Activated T-helper 2 cell treated with anti-CD3 and anti-CD28 coated beads, Interferon-gamma antibody, Interleukin-2, Interleukin-4, amounts not matched to agents 10 μg/mL and 5 μg/mL and 100 μg/mL, durations not matched to agents 14 hours and 24 hours and 36 hours (primary cell): ENCODE measurements at places on chromosomes 6 and 20.
A peak's percentile ranks its signal among the peaks of the same experiment; 100 is the strongest.

- peak overlapping the region; percentile 95 for H3K27ac ChIP-seq
- H3K36me3 ChIP-seq = peaks cover 60% of the 10 kb centered on the region
- peaks cover 23% of the 10 kb centered on the region for H3K4me1 ChIP-seq
- DNase-seq = peak; percentile 41
- H3K4me3 ChIP-seq = peak overlapping the region; percentile 54
- no peaks in the 10 kb centered on the region for H3K27me3 ChIP-seq
These were observed 43.7 kb upstream of the MAP7 start for GRCh38 chr6:136593748-136594490.

DNA sequence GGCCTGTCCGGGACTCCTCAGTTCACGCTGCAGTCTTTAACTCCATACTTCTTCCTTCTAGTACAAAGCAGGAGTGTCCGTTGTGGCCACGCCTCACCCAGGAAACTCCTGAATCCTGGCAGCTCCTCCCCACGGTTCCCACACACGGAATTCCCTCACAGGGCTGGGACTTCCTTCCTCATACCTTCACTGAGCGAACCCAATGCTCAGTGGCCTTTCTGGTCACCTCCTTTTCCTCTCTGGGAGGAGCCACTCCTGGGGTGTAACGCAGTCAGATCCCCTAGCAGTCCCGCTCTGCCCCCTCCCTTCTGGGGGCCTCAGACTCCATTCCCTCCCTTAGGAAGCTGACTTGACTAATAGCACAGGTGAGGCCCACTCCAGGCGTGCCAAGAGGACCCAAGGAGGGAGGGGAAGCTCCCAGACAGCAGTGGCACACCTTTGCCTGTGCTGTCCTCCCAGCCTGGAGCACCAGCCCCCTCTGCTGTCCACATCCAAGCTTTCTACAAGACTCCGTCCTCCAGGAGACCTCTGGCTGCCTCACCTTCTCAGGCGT is at the start of gene SLC52A3:
SLC52A3 (minus strand) TSS at position 75 of the 553 bp plus-strand sequence. CDS start 2,726 bp downstream, outside the sequence.
- H3K4me1 ChIP-seq = no peaks in the 10 kb centered on the region
- no peak within 1 kb of the TSS for H3K27ac ChIP-seq
- no peak within 1 kb of the TSS for H3K4me3 ChIP-seq

DNA sequence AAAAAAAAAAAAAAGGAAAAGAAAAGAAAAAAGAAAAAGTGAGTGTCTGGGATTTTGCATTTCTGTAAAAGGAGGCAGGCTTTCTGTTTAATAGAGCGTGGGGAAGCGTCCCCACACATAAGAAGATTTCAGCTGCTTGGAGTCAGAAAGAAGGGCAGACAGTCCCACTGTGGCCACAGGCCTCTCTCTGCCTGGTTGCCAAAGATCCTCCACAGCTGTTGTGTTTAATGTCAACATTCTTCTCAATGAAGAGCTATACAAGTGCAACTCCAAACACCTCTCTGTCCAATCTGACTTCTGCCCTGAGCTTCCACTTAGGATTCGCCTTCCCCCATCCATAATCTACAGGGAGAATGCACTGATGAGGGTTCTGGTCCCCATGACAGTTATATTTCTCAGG is 64.3 kb upstream of the MLN start:
- no peak for DNase-seq
- no peaks in the 10 kb centered on the region for H3K36me3 ChIP-seq
- no peak overlapping the region for H3K4me3 ChIP-seq
- H3K27me3 ChIP-seq = peaks cover 35% of the 10 kb centered on the region
- peaks cover 5% of the 10 kb centered on the region for H3K4me1 ChIP-seq

GRCh38 chr6:170025935-170026750 is 264.7 kb downstream of the DLL1 start:
- DNase-seq = no peak
- H3K36me3 ChIP-seq = no peaks in the 10 kb centered on the region
- H3K27me3 ChIP-seq = peaks cover 11% of the 10 kb centered on the region
- no peak overlapping the region for H3K27ac ChIP-seq
- H3K4me3 ChIP-seq = no peak overlapping the region
- no peaks in the 10 kb centered on the region for H3K4me1 ChIP-seq

- no peak for DNase-seq
- H3K27me3 ChIP-seq = no peaks in the 10 kb centered on the region
- H3K4me1 ChIP-seq = peaks cover 31% of the 10 kb centered on the region
- H3K4me3 ChIP-seq = no peak overlapping the region
- no peak overlapping the region for H3K27ac ChIP-seq
These were observed 64.2 kb upstream of the BTN3A2 start for GRCh38 chr6:26300828-26301227.

DNA sequence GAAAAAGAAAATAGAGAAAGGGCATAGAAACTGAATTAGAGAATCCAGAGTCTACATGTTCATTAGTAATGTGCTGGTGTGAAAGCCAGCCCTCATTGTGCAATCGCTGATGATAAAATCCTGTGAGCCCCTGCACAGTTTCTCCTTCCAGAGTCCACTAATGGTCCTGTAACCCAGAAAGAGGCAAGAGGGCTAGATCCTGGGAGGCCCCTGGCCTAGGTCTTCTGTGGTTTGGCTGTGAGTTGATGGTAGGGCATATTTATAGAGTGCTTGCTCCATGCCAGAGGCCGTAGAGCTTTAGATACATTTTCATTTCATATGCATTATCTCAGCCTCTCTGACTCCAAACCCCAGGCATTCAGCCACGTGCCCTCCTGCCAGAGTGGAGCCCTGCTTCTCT is 94.9 kb upstream of the MTHFD1L start:
- no peak overlapping the region for H3K4me3 ChIP-seq
- DNase-seq = no peak
- H3K27me3 ChIP-seq = peaks cover 1% of the 10 kb centered on the region
- no peaks in the 10 kb centered on the region for H3K36me3 ChIP-seq

DNA sequence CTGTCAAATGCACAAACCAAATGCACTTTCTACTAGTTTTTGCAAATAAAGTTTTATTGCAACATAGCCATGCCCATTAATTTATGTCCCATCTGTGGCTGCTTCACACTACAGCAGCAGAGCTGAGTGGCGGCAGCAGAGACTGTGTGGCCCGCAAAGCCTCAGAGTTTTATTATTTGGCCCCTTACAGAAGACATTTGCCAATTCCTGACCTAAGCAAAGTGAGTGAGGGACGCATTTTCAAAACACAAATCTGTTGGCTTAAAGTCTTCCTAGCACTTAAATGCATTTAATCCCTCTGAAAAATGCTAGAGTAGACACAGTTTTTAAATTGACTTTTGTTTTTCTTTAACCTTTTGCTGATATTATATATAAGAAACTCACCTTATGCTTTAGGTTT is 126.4 kb downstream of the PHACTR3 start:
- DNase-seq = no peak
- H3K4me1 ChIP-seq = no peaks in the 10 kb centered on the region
- no peak overlapping the region for H3K27ac ChIP-seq
- no peaks in the 10 kb centered on the region for H3K36me3 ChIP-seq
- no peaks in the 10 kb centered on the region for H3K27me3 ChIP-seq
- H3K4me3 ChIP-seq = no peak overlapping the region

GRCh38 chr6:105492706-105493673 is 90.1 kb upstream of the PREP start:
- no peak overlapping the region for H3K4me3 ChIP-seq
- no peak for DNase-seq
- H3K27ac ChIP-seq = peak overlapping the region; percentile 38
- peaks cover 30% of the 10 kb centered on the region for H3K4me1 ChIP-seq

GRCh38 chr20:815914-816606 is 17.5 kb upstream of the FAM110A start:
- no peaks in the 10 kb centered on the region for H3K36me3 ChIP-seq
- H3K4me1 ChIP-seq = no peaks in the 10 kb centered on the region
- peak; percentile 47 for DNase-seq
- peaks cover 7% of the 10 kb centered on the region for H3K27me3 ChIP-seq

GRCh38 chr20:23142162-23143050 is 56.3 kb upstream of the CD93 start:
- H3K4me3 ChIP-seq = peak overlapping the region; percentile 14
- H3K27me3 ChIP-seq = peaks cover 5% of the 10 kb centered on the region
- H3K27ac ChIP-seq = peak overlapping the region; percentile 34
- DNase-seq = peak; percentile 38
- H3K4me1 ChIP-seq = peaks cover 56% of the 10 kb centered on the region

DNA sequence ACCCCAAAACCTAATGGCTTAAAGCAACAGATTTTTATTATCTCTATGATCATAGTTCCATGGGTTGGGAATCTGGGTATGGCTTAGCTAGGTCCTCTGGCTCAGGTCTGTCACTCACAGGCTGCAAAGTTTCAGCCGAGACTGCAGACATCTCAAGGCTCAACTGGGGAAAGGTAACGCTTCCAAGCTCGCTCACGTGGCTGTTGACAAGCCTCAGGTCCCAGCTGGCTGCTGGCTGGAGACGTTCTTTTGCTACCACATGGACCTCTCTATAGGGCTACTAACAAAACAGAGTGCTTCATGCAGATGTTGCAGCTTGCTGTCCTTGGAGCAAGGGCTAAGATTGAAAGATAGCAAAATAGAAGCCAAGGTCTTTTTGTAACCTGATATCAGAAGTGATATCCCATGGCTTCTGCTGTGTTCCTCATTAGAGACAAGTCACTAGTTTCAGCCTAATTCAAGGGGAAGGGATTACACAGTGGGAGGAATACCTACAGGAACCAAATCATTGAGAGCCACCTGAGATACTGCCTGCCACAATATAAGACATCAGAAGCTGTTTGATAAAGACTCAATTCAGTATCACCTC is 6.6 kb downstream of the HTR1E start:
- H3K27me3 ChIP-seq = peaks cover 3% of the 10 kb centered on the region
- no peaks in the 10 kb centered on the region for H3K4me1 ChIP-seq
- DNase-seq = no peak
- H3K36me3 ChIP-seq = no peaks in the 10 kb centered on the region
- H3K4me3 ChIP-seq = no peak overlapping the region

DNA sequence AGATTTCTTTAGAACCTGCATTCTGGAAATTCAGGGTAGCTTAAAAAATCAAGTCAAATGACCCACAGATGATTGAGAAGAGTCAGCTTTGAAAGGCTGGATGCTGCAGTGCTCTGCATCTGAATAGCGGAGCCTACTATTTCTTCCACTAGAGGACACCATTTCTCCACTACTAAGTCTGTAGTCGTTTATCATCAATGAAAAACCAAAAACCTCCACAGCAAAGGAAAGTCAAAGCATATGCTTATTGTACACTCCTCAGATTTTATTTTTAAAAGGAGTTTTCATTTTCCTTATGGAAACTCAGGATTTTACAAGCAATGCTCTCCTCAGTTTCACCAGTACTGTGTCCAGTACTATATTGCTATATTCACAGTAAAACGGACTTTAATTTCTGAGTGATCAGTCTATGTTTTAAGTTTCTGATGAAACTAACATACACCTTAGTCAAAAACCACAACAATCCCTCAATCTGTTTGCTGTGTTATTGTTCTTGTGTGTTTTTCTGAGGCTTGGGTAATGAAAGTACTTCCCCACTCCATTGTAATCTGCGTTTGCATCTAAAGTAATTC is 50.5 kb upstream of the ENPP5 start:
- no peak for DNase-seq
- H3K27me3 ChIP-seq = peaks cover 20% of the 10 kb centered on the region
- H3K27ac ChIP-seq = no peak overlapping the region
- H3K36me3 ChIP-seq = no peaks in the 10 kb centered on the region
- H3K4me3 ChIP-seq = no peak overlapping the region

GRCh38 chr20:53643031-53643832 is 49.6 kb upstream of the ZNF217 start:
- no peaks in the 10 kb centered on the region for H3K36me3 ChIP-seq
- H3K4me3 ChIP-seq = peak overlapping the region; percentile 76
- peak; percentile 67 for DNase-seq

GRCh38 chr6:12578751-12579150 is 137.8 kb upstream of the PHACTR1 start:
- no peaks in the 10 kb centered on the region for H3K36me3 ChIP-seq
- H3K27ac ChIP-seq = no peak overlapping the region
- no peaks in the 10 kb centered on the region for H3K4me1 ChIP-seq
- no peak for DNase-seq

GRCh38 chr6:36094753-36095496 is 35.4 kb upstream of the MAPK13 start:
- H3K27me3 ChIP-seq = no peaks in the 10 kb centered on the region
- no peak overlapping the region for H3K4me3 ChIP-seq
- H3K4me1 ChIP-seq = peaks cover 27% of the 10 kb centered on the region
- H3K27ac ChIP-seq = no peak overlapping the region

GRCh38 chr20:17236766-17237165 is 9.9 kb downstream of the PCSK2 start:
- H3K27me3 ChIP-seq = no peaks in the 10 kb centered on the region
- no peak overlapping the region for H3K27ac ChIP-seq
- H3K36me3 ChIP-seq = no peaks in the 10 kb centered on the region
- no peak for DNase-seq

GRCh38 chr20:574297-574942 is 30.8 kb upstream of the CSNK2A1 start:
- H3K27ac ChIP-seq = no peak overlapping the region
- no peak overlapping the region for H3K4me3 ChIP-seq
- H3K4me1 ChIP-seq = no peaks in the 10 kb centered on the region
- DNase-seq = no peak

- H3K36me3 ChIP-seq = peaks cover 24% of the 10 kb centered on the region
- no peaks in the 10 kb centered on the region for H3K27me3 ChIP-seq
- no peaks in the 10 kb centered on the region for H3K4me1 ChIP-seq
- no peak overlapping the region for H3K4me3 ChIP-seq
- no peak for DNase-seq
- no peak overlapping the region for H3K27ac ChIP-seq
These were observed 9.3 kb downstream of the COX7A2 start for GRCh38 chr6:75234126-75234865.

DNA sequence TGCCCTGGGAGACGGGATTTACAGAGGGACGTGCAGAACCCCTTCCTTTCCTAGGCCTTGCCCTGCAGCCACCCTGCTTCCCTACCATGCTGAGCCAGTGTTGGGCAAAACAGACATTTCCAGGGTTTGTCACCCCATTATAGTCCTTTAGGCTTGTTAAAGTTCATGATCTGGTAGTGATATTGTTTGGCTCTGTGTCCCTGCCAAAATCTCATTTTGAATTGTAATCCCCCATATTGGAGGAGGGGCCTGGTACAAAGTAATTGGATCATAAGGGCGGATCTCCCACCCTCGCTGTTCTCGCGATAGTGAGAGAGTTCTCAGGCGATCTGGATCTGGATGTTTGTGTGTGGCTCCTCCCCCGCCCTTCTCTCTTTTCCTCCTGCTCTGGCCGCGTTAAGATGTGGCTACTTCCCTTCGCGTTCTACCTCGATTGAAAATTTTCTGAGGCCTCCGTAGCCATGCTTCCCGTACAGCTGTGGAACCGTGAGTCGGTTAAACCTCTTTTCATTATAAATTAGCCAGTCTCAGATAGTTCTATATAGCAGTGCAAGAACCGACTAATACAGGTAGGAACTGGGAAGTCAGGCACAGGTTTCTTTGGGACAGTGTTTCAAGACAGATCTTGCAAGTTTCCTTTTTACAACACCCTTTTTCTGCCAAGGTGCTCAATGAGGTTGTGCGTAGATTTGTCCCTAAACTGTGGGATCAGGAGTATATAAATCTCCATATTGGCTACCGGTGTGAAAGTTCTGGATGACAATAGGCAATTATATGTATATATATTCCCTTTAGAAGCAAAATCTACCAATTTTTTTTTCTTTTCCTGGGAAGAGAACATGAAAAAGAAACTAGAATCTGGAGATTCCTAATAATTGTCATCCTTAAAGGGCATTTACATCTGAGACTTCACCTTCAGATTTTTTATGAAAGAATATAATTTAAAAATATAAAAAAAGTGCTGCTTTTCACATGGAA is 152.1 kb downstream of the SAMD5 start:
- no peak overlapping the region for H3K4me3 ChIP-seq
- H3K36me3 ChIP-seq = no peaks in the 10 kb centered on the region
- no peak overlapping the region for H3K27ac ChIP-seq
- H3K4me1 ChIP-seq = no peaks in the 10 kb centered on the region
- H3K27me3 ChIP-seq = no peaks in the 10 kb centered on the region
